ENCODE measurements at places on chromosomes 1 and 21.
A peak's percentile ranks its signal among the peaks of the same experiment; 100 is the strongest.

DNA sequence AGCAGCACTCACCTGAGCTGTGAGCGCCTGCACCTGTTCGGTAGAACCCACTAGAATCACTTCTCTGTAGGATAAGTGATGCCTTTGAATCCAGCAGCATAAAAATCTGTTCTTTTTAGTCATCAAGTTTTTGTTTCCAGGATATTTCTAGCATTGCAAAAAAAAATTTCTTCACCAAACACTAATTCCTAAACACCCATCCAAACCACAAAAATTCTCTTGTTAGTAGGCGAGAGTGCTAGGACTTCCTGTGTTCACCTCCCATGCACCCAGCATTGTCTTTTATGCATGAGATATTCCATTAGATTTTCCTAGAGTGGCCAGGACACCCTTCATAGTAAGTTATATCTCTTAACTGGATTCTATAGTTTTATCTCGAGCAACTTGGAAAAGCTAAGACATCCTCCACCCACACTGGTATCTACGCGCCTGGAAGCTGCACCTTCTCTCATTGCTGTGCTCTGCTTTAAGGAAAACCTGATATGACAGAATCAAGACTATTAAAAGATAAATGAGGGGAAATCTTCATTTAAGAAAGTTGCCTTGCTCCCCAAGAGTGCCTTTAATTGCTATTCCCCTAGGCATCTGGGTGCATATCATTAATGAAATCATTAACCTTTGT is 12.3 kb downstream of the SERTAD4 start:
- no peak for DNase-seq

GRCh38 chr1:35769188-35769758 is 505 bp downstream of the CLSPN start:
- peak; percentile 87 for DNase-seq

- DNase-seq = no peak
Observed at GRCh38 chr1:65904681-65905083, 112.0 kb downstream of the PDE4B start.

GRCh38 chr1:44422161-44422560 is 17.1 kb downstream of the RNF220 start:
- no peak for DNase-seq

DNA sequence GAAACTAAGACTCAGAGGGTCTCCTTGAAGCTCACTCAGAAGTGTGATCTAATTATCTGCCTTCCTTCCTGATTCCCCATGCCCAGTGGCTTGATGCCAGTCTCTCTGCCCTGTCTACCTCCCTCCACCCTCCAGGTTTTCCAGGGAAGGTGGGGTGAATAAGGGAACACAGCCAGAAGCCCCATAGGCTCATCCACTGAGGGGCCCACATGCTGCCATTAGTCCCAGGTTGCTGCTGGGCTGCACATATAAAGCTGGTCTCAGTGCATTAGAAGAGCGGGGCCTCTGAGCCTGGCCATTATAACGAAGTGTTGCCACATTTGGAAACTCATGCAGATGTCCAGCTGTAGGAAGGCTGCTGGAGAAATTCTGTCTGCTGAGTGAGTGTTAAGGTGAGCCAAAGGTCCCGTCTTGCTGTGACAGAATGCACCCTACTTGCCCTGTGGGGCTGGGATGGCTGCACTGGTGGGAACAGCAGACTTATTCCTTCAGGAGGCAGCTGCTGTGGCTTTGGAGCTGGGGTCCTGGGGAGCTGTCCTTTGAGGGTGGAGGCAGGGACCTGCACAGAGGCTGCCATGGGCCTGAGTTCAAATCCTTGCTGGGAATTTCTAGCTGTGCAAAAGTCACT is 2.9 kb downstream of the ADORA1 start:
- no peak for DNase-seq

DNA sequence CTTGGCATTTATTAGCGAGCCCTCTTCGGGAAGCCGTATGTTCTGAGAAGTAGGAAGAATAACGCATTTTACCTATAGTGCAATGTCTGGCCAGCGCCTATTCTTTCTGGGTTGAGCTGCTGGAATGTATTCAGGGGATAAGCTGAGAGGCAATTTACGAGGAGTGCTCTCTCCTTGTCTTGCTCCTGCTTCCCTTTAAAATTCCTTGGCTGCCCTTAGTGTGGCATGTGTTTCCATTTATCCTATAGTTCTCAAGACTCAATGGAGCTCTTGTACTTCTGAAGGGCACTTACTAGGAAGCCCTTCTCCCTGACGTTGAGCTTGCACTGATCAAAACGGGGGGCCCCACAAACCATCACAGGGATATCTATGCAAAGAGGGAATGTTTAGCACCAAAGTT is 364.6 kb downstream of the DISC1 start:
- no peak for DNase-seq

DNA sequence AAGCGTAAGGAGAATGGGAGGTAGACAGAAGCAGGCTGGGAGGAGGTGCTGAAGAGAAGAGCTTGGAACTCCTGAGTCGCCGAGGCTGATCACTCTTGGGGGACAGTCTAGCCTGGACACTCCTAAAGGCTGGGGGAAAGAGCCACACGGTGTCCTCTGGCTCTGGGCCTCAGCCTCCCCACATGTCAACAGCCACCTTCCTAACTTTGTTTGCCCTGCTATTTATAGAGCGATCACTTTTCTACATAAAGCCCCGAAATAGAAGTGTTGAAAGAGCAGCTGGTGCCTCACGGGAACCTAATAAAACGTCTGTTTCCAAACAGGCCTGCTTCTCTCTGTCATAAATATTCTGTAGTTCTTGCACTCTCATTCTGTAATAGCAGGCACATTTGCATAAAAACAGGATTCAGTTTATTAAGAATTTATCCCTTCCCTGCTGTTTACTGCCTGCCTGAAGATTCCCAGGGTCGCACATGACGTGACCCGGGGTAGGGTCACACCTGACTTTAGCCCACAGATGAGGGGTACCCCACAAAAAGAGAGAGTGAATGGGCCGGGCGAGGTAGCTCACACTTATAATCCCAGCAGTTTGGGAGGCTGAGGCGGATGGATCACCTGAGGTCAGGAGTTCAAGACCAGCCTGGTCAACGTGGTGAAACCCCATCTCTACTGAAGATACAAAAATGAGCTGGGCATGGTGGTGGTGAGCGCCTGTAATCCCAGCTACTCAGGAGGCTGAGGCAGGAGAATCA is 212.5 kb downstream of the TOMM20 start:
- no peak for DNase-seq

DNA sequence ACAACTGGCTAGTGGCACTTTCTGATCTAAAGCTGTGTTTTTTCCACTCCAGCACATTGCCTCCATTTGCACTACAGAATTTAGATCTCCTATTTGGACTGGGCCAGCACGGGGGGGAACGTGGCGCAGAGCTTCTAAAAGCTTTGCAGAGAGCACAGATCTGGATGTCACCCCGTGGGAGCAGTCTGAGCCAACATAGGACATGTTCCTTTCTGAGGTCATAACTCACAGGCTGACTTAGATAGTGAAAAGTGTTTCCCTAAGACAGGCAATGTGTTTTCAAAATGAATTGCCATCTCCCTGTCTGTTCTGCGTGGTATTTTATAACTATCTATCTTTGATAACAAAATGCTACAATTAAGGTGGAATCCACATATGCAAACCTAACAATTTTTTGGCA is 3.7 kb upstream of the C8A start:
- DNase-seq = no peak

- peak; percentile 66 for DNase-seq
Observed at GRCh38 chr1:31663622-31664452, 19.2 kb upstream of the PEF1 start.

GRCh38 chr1:228276174-228276831 is 68.5 kb downstream of the OBSCN start:
- DNase-seq = no peak

DNA sequence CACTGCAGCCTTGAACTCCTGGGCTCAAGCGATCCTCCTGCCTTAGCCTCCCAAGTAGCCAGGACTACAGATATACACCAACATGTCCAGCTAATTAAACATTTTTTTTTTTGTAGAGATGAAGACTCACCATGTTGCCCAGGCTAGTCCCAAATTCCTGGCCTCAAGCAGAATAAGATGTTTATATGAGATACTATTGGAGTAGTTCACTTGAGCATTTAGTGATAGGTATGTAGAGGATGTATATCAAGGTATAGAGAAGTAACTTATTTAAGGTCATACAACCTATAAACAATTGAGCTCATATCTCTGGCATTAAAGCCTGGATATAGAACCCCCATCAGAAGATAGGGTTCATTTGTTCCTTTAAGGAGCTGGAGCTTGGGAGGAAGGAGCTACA is 4.6 kb upstream of the TMEM269 start:
- no peak for DNase-seq

GRCh38 chr1:171251042-171251951 is 3.0 kb downstream of the FMO1 start:
- DNase-seq = peak; percentile 28

DNA sequence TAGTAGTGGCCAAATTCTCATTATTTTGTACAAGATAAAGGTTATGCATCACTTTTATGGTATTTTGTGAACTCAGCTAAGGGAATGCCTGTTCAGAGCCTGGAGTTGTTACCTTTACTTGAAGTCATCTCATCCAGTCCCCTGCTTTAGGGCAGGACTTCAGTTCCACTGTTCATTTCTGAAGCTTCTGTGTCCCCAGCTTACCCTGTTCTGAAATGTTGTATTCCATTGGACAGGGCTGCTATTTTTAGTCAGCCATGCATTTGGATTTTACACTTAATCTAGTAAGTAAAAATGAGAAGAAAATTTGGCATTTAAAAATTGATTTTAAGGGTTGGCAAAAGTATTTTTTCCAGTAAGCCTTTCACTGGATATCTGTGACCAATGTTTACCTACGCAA is 11.6 kb upstream of the C4BPB start:
- no peak for DNase-seq

DNA sequence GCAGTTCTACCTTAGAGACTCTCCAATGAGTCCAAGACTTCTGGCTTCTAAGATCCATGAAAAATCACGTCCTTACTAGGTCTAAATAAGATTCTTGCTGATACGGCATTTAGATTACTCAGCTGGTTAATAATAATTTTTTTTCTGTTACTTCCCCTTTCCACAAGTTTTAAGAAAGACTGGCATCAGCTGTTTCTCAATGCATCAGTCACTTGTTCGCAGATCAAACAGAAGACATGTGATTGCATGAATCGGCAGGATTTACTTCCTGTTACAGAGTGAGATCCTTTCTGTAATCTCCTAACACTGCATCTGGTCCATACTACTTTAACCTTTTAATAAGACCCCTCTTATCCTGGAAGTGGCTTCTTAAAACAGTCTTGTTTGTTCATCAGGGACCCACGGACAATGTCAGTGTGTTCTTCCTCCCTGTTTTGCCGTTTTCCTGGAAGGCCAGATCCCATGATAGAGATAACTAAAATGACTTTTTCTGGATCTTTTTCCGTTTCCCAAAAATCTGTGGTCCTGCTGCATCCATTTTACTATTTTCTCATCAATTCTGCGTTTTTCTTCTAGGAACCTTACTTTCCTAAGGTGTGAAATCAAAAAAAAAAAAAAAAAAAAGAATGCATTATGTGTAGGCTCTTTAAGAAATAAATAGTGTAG is 6.1 kb downstream of the NPL start:
- DNase-seq = no peak

All from activated naive CD4-positive, alpha-beta T cell treated with Interleukin-2 at 50 U/mL for 16 hours (primary cell).